ENCODE measurements at places on chromosomes 3 and 15. TPM values are rescaled to one million over a fixed set of nuclear protein-coding genes. Genes with fewer than 3 reads are reported as not detected.

GRCh38 chr15:40100947-40101905, 7.5 kb downstream of the BMF start:
- H3K36me3 ChIP-seq, result no peaks in the 10 kb centered on the region
- H3K4me1 ChIP-seq, result peaks cover 38% of the 10 kb centered on the region
- no peaks in the 10 kb centered on the region for H3K27me3 ChIP-seq
- no peak for DNase-seq
- H3K4me3 ChIP-seq, result no peak overlapping the region
- H3K27ac ChIP-seq, result no peak overlapping the region

DNA sequence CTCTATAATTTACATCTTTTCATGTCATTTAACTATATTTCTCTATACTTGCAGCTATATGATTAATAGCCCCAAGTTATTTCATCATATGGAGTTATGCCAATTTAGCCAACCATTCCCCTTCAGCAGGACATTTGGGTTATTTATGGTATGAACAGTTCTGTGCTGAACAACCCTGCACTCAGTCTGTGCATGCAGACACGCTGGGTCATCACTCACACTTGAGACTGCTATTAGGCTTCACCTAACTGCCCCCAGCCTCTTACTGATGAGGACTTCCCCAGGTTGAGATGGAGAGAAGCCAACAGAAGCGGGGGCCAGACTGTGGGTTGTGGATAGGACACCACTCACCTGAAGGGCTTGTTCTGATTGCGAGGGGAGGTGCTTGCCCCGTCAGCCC, 7.3 kb downstream of the TADA3 start:
- H3K36me3 ChIP-seq, result peaks cover 40% of the 10 kb centered on the region
- H3K4me3 ChIP-seq, result no peak overlapping the region
- no peaks in the 10 kb centered on the region for H3K4me1 ChIP-seq
- no peaks in the 10 kb centered on the region for H3K27me3 ChIP-seq
- H3K27ac ChIP-seq, result no peak overlapping the region

DNA sequence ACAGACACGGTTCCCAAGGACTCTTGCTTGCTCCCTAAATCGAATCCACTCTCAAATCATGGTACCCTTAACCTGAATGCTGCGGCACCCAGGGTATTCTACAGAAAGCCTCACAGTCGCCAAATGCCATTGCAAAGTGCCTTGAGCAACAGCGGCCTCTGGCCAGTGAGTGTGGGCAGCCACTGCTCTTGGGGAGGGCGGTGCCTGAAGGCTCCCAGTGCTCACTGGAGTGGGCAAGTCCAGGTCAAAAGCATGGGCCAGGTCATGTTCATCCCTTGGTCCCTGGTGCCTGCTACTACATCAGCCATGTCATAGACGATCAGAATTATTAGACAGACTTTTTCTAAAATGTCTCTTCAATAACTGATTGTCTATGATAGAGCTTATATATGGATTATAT, 82.5 kb downstream of the ADAMTS17 start:
- H3K4me3 ChIP-seq, result no peak overlapping the region
- no peak overlapping the region for H3K27ac ChIP-seq
- H3K4me1 ChIP-seq, result no peaks in the 10 kb centered on the region
- H3K27me3 ChIP-seq, result no peaks in the 10 kb centered on the region
- no peak for DNase-seq

DNA sequence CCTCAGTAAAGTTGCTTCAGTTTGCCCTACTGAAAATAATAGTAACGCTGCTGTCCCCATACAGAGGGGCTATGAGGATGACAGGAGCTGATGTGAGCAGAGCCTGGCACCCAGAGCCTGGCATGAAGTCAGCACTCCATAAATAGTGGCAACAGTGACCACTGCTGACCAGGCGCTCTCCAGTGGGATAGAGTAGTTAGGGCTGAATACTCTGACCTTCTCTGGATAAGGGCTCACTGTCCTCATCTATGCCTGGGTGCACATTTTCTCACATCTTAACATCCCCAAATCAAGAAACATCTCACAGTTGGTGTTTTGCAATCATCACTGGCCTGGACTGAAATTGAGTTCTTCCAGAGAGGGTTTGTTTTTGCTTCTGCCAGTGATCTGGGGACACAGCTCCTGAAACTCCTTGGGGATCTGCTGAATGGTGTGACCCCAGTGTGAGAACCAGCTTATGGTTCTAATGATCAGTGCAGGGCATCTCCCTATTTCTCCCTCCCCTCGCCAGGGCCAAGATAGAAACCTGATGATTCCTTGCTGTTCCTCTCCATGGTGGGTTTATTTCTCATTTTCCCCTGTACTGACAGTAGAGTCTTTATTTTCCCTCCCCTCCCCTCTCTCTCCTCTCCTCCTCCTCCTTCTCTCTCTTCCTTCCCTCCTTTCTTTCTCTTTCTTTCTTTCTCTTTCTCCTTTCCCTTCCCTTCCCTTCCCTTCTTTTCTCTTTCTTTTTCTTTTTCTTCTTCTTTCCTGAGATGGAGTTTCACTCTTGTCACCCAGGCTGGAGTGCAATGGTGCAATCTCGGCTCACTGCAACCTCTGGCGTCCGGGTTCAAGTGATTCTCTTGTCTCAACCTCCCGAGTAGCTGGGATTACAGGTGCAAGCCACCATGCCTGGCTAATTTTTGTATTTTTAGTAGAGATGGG, 3.5 kb upstream of the PCSK6 start:
- no peak overlapping the region for H3K27ac ChIP-seq
- H3K27me3 ChIP-seq, result peaks cover 38% of the 10 kb centered on the region
- H3K4me1 ChIP-seq, result no peaks in the 10 kb centered on the region
- H3K36me3 ChIP-seq, result no peaks in the 10 kb centered on the region

DNA sequence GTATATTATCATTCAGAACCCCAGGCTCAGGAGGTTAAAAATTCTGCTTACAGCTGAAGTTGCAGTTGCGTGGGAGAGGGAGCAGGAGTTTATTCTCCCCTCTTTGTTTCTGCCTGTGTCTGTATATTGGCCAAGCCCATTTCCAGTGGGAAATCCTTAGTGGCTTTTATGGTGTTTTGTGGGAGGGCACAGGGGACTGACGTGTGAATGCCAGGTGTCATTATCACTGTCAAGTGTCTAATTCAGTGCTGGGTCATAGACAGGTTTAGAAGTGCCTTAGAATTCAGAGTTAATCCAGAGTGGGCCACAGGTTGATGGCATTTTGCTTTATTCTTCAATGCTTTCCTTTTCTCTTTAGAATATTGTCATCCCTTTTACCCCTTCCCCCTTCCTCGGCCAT, 33.4 kb downstream of the SLCO3A1 start:
- H3K27ac ChIP-seq, result no peak overlapping the region
- DNase-seq, result no peak
- H3K4me1 ChIP-seq, result peaks cover 14% of the 10 kb centered on the region
- H3K4me3 ChIP-seq, result no peak overlapping the region

The PDCD6IP gene
- polyA plus RNA-seq, result 197 TPM

DNA sequence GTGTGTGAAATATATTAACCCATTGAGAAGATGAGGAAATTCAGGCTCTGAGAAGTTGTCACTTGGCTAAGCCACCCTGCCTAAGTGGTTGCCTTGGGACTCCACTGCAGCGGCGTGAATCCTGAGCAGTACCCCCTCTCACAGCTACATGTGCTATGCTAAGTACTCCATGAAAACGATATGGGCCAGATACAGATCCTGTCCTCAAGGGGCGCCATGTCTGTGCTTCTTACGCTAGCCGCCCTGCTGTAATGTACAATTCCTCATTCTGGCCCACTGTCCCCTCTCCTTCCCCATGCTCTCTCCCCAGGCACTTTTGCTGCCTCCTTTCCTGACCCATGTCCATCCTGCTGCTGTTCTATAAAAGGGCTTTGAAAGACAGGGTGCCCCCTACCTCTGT, 140.3 kb downstream of the FEZF2 start:
- H3K4me3 ChIP-seq, result no peak overlapping the region
- no peaks in the 10 kb centered on the region for H3K36me3 ChIP-seq
- no peaks in the 10 kb centered on the region for H3K27me3 ChIP-seq

DNA sequence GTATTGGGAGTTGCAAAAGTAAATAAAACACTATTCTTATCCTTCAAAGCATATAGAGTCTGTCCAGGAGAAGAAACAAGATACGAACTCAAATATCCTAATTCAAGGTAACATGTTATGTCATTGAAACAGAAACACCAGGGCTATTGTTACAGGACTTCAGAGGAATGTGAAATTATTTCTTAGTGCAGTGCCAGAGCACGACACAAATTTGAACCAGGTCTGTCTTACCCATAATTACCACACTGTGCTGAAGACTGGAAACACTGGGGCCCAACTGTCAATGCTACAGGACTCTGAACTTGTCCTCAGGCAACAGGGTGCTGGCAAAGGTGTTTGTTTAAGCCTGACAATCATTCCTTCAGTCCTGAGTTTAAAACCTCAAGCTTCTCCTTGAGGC, 633.6 kb upstream of the UBE2E2 start:
- no peak overlapping the region for H3K4me3 ChIP-seq
- H3K4me1 ChIP-seq, result no peaks in the 10 kb centered on the region

- H3K36me3 ChIP-seq, result no peaks in the 10 kb centered on the region
- no peak overlapping the region for H3K27ac ChIP-seq
- no peak overlapping the region for H3K4me3 ChIP-seq
These were observed 4.0 kb downstream of the STX19 start for GRCh38 chr3:94024385-94024784.

- no peaks in the 10 kb centered on the region for H3K36me3 ChIP-seq
- no peak overlapping the region for H3K4me3 ChIP-seq
- no peaks in the 10 kb centered on the region for H3K27me3 ChIP-seq
These were observed 480.7 kb downstream of the MAGI1 start for GRCh38 chr3:65557899-65558564.

The GOLGA8J gene
- polyA plus RNA-seq, result not detected

Measured in GM23248 (cell line).